A549 treated with RU486 at 1 μM for 4 hours (cell line): ENCODE measurements at places on chromosomes 1 and 21. TPM values are rescaled to one million over a fixed set of nuclear protein-coding genes. Genes with fewer than 3 reads are reported as not detected.

The C1orf141 gene
- not detected in 5 replicates for total RNA-seq

The RGS18 gene
- not detected in 5 replicates for total RNA-seq

The VASH2 gene
- 2.6 to 3.8 TPM (median 3.5 TPM) in 5 replicates for total RNA-seq

The CELA3A gene
- not detected in 5 replicates for total RNA-seq

The S100A7A gene
- total RNA-seq = not detected in 5 replicates

The MYBPH gene
- total RNA-seq = not detected in 5 replicates

The PADI1 gene
- 1.4 to 2.7 TPM (median 1.7 TPM) in 5 replicates for total RNA-seq

The FAM177B gene
- total RNA-seq = not detected in 5 replicates

The CLEC20A gene
- not detected in 5 replicates for total RNA-seq

The KCND3 gene
- 0.02 TPM in 1 of 5 replicates, not detected in the others for total RNA-seq

The GBP1 gene
- total RNA-seq = 0.08 to 0.34 TPM (median 0.12 TPM) in 4 of 5 replicates, not detected in the other

The DCDC2B gene
- total RNA-seq = not detected in 5 replicates

The LRRC38 gene
- not detected in 5 replicates for total RNA-seq

The CHI3L2 gene
- total RNA-seq = 0.15 to 0.64 TPM (median 0.41 TPM) in 4 of 5 replicates, not detected in the other

The KRTAP12-2 gene
- not detected in 5 replicates for total RNA-seq

The MMEL1 gene
- total RNA-seq = not detected in 5 replicates
